ENCODE measurements at places on chromosomes 4 and X. TPM values are rescaled to one million over a fixed set of nuclear protein-coding genes. Genes with fewer than 3 reads are reported as not detected.

GRCh38 chr4:23174179-23174578 is 481.4 kb downstream of the GBA3 start:
- H3K27ac ChIP-seq = no peak overlapping the region
- H3K4me3 ChIP-seq = no peak overlapping the region
- no peak for DNase-seq
- no peaks in the 10 kb centered on the region for H3K27me3 ChIP-seq
- no peaks in the 10 kb centered on the region for H3K4me1 ChIP-seq

- no peak overlapping the region for H3K4me3 ChIP-seq
- H3K36me3 ChIP-seq = no peaks in the 10 kb centered on the region
- H3K4me1 ChIP-seq = no peaks in the 10 kb centered on the region
Measured at GRCh38 chr4:124025428-124025827, 628.8 kb downstream of the SPRY1 start.

DNA sequence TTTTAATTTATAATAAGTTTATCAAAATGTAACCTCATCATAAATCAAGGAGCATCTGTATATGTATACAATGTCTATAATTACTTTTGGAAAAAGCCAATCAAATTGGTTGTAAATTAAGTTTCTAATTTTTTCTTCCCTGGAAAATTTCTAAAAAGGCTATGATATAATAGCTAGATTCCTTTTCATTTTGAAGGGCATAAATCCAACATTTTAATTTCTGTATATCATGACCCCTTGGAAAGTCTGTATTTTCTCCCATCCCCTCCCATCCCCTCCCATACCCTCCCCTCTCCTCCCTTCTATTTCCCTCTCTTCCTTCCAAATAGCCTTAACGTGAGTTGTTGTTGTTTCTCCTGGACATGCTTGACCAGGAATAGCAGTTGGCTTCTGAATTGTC is 247.1 kb upstream of the FSTL5 start:
- no peaks in the 10 kb centered on the region for H3K36me3 ChIP-seq
- H3K4me3 ChIP-seq = no peak overlapping the region
- H3K4me1 ChIP-seq = no peaks in the 10 kb centered on the region

DNA sequence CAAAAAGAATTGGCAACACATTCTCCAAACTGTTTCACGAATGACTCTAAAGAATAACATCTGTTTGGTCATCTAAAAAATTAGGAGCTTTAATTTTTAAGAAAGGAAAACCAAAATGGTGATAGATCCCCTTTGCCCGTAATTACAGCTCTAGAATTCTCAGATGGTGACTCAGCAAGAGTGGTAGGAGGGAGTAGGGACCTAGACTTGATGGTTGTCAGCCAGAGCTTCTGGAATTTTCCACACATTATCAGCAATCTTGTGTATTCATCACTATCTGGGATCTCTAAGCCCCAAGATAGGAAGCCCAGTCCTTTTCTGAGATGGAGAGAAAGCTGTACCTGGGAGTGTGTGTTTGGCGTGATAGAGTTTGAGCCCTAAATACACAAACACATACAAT is 103.9 kb upstream of the RAB40AL start:
- no peaks in the 10 kb centered on the region for H3K4me1 ChIP-seq
- no peak for DNase-seq
- no peak overlapping the region for H3K27ac ChIP-seq
- no peak overlapping the region for H3K4me3 ChIP-seq
- H3K27me3 ChIP-seq = no peaks in the 10 kb centered on the region
- no peaks in the 10 kb centered on the region for H3K36me3 ChIP-seq

DNA sequence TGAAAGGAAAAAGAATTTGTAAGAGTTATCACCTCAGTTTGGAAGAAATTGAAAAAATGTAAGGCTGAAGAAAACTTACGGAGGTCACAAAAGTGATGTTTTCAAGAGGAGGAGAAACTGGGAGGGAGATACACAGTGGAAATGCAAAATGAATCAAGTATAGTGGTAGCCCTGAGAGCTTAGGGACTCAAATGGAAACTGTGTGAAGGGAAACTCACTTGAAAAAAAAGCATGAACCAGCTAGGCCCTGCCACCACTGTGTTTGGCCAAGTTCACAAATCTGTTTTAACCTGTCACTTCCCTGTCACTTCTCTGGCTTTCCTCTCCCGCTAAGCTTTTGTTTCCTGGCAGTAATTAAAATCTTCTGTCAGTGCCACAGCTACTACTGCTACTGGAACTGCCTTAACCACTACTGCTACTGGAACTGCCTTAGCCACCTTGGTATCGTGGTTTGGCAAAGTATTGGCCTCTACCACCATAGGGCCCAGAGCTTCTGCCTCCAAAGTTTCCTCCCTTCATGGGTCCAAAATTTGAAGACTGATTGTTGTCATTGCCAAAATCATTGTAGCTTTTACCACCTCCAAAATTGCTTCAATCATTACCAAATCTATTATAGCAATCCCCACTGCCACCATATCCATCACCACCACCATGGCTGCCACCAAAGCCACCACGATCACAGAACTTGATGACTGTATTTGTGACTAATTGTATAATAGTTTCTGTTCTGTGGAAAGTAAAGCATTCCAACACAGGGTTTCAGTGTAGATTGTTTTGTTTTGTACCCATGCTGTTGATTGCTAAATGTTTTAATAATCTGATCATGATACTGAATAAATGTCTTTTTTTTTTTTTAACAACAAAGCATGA is 41.5 kb downstream of the SMARCA5 start:
- H3K4me3 ChIP-seq = no peak overlapping the region
- no peak overlapping the region for H3K27ac ChIP-seq
- no peaks in the 10 kb centered on the region for H3K27me3 ChIP-seq
- H3K36me3 ChIP-seq = peaks cover 10% of the 10 kb centered on the region

NXF2 gene
- 0.11 TPM for polyA plus RNA-seq

FGFRL1 gene
- 42.8 TPM for polyA plus RNA-seq
